C1 segment of cervical spinal cord (tissue), 14 donors: ENCODE measurements at places on chromosomes 11 and 22.

- DNase-seq = no peak
Measured at GRCh38 chr22:38830026-38830844, 13.6 kb downstream of the NPTXR start.

- DNase-seq = no peak
Measured at GRCh38 chr22:36077271-36077670, 48.6 kb upstream of the RBFOX2 start.

DNA sequence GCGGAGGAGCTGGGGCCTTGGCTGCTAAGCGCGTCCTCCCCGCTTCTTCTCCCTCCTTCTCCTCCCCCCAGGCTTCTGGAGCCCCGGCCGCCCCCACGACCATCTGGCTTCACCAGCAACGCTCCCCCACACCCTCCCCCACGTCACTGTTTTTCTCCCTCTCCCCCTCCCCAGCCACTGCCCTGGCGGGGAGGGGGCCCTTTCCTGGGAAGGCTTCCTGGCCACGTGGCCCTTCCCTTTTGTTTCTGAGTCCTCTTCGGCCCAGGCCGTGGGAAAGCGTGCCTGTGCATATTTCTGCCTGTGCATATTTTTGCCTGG is 27.7 kb downstream of the RTN4R start:
- peak; percentile 15 for DNase-seq

GRCh38 chr11:103619938-103620337 is 416.5 kb upstream of the DDI1 start:
- DNase-seq = no peak

DNA sequence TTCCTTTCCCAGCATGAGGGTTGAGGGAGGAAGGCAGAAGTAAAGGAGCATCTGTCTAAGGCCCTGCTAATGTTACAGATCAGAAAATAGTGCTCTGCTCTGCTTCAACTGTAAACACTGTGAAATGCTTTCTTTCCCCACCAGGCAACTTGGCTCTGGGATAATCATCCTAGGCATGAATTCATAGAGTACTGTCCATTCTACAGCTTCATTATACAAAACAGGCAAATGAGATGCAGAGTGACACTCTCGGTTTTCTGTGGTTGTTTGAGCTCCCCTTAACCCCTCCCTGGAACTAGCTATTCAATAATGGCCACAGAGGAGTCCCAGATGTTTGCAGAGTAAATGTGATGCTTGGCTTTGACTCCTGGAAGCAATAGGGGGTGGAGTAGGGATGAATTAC is 184.3 kb upstream of the CTSC start:
- DNase-seq = no peak

DNA sequence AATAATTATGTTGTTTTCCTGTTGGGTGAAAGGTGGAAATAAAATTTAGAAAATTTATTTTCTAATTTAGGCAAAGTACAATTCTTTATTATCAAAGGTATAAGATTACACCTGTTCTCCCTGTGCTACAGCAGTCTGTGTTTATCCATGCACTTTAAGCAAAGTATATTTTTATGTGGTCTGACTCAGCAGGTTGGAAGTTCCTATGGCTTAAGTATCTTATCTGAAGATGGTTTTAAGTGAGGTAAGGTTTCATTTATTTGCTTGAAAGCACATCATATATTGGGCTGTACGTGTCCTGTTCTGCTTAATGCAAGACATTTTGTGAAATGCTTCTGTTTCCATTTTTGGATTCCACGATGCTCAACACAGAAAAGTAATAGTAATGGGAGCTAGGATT is 14.6 kb downstream of the PPME1 start:
- DNase-seq = no peak

DNA sequence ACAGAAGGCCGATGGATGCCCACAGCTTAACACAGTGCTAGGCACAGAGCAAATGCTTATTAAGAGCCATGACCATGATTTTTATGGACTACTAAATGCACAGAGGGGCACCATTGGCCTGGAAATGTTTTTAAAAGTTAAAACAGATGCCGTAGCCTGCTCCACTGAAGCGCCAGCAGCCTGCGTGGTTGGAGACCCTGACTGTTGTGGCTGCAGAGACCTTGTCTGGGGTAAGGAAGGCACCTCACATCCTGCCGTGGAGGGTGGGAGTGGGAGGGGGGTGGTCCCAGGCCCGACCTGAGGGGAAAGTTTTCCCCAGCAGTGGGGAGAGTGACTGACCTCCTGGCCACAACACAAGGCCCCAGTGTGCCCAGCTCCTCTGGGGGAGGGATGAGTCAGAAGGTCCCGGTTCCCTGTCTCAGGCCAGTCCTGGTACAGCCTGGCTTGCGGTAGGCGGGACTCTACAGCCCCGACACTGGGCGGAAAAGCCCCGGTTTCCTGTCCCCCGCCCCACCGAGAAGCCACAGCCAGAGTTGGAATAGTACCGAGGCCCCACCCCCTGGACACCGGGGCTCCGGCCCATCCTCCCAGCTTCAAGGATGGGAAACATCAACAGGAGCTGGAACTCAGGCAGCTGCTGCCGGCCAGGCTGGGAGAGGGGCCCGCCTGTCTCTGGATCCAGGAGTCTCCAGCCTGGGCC is 7.0 kb downstream of the CHST1 start:
- peak; percentile 69 for DNase-seq
